Effector memory CD8-positive, alpha-beta T cell (primary cell): ENCODE measurements at places on chromosomes 5 and 9.

GRCh38 chr5:96655506-96655905 lies 6.7 kb upstream of the CAST start:
- DNase-seq, result no peak

DNA sequence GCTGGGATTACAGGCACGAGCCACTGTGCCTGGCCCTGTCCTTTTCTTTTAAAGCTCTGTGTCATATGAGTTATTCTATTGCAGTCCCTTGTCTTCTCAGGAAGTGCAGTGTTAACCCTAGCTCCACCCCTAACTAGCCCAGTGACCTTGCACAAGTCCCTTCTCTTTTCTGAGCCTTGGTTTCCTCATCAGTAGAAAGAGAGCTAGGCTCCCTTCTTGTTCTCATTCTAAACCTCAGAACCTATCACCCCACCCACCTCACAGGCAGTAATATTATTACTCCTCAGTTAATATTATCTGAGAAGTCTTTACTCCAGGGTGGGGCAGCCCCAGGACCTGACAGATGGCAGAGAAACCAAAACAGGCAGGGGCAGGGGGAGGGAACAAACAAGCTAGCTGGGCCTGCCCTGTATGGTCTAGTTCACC lies 7.2 kb downstream of the CYFIP2 start:
- peak; percentile 25 for DNase-seq

GRCh38 chr9:8868632-8869031 lies 1069.1 kb upstream of the DMAC1 start:
- no peak for DNase-seq

- no peak for DNase-seq
These were observed 438 bp downstream of the NSUN2 start for GRCh38 chr5:6632324-6632887.

GRCh38 chr5:133285583-133286021 lies 233.8 kb downstream of the HSPA4 start:
- no peak for DNase-seq

GRCh38 chr9:34691936-34692315 lies 850 bp upstream of the CCL19 start:
- DNase-seq, result no peak

DNA sequence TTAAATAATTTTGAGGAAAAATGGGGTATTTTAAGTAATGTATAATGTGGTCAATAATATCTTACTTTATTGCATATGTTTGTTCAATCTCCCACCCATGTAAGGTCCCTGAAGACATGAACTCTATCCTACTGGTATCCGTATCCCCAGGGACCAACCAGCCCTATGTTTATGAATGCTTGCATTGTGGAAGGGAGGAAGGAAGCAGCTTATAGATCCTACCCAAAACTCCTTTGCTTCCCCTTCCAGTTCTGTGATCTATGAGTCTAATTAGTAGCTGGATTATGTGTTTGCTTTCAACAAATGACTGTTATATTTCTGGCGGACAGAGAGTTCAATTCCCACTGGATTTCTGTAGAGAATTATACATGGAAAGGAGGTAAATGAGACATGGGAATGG lies 45.6 kb downstream of the CNTRL start:
- DNase-seq, result no peak

GRCh38 chr9:134971196-134971595 lies 53.5 kb upstream of the FCN1 start:
- no peak for DNase-seq

DNA sequence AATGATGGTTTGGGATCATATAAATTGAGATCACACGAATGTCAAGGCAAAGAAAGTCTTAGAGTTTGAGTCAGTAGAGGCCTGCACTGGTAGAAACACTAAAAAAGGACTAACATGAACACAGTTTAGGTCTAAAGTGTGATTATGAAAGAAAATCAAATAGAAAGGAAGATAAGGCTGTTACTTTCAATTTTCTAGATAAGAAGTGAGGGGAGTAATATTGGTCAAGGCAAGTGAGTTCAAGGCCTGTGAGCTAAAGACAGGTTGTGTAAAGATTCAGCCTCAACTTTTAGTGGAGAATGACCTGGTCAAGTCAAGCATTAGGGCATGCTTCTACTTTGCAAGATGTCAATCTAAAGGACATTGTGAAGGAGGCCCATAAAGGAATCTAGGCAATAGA lies 19.0 kb downstream of the VLDLR start:
- DNase-seq, result no peak

- no peak for DNase-seq
These were observed at the start of gene OR13C3 for GRCh38 chr9:104536756-104537155. Gene OR13C3 (minus strand): TSS chr9:104536856. CDS start chr9:104536723, 133 bp downstream.

DNA sequence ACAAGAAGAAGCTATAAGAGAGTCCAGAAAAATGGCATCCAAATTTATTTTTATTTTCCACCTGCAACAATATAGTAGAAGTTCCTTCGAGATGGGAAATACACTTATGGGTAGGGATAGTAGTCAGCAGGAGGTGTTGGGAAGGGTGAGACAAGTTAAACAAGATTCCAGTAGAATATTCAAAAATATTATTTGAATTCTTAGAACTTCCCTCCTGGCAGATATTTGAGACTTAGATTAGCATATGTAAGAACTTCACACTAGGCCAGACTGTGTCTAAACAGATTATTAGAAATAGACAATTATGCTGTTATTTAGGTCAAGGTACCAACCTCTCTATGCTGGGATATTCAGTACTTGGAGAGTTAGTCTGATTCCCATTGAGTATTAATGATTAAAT lies 108.7 kb downstream of the PLK2 start:
- DNase-seq, result no peak

GRCh38 chr5:164202338-164202737 lies 696.9 kb downstream of the MAT2B start:
- DNase-seq, result no peak

DNA sequence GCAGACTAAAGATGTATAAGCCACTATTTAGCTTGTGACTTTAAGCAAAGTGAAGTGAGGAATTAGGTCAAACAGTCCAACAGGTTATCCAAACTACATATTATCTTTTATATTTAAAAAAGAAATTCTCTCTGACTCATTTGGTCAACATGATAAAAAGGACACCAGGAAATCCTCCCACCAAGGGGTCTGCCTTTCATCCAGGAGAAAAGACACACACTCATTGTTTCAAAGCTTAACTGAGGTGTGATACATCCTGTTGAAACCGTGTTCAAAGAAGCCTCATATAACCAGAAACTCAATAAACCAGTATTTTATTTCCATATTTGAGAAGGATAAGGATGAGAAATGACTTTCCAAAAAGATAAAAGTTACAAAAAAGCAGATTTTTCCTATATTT lies 417.1 kb downstream of the HCN1 start:
- no peak for DNase-seq

DNA sequence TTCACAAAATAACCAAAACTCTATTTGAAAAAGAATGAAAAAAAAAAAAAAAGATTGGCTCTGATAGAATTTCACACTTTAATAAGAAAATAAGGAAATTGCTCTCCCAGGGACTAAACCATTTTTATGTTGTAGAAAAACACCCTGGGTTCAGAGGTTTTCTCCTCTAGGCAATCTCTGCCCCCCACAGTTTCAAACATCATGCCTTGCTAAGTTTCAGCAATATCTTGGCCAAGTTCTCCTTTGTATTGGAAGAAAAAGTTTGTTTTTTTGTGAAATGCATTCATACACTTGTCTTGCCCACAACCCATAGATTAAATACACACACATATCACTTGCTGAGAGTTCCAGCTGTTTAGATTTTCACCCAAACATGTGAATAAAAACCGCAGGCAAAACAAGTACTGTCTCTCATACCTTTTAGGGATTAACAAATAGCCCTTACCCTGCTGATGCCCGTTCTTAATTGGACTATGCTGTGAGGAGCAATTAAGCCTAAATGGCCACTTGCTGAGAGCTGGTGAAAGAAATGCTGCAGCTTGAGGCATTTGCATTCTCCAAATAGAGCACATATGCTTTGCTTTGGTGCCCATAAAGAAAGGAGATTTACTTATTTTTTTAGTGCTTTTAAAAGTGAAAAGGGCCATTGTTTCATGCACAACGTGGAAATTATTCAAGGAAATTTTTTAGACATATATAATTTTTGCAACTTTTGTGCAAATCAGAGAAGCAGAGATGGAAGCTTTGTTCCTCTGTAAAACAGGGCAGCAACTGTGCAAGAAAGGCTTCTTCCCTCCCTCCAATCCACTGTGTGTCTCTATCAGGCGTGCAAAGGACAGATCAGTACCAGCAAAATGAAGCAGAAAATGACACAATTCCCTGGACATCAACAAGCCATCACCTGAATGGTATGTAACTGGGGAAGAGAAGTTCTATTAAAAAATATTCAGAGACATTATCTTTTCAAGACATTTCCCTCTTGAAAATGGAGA lies 262.4 kb upstream of the KIF2A start:
- DNase-seq, result no peak

GRCh38 chr5:132947671-132948070 lies 15.8 kb downstream of the AFF4 start:
- no peak for DNase-seq
